ENCODE measurements at places on chromosomes 5 and 9. TPM values are rescaled to one million over a fixed set of nuclear protein-coding genes. Genes with fewer than 3 reads are reported as not detected.

- DNase-seq, result no peak
These were observed 249.7 kb upstream of the ZNF462 start for GRCh38 chr9:106613250-106613737.

GRCh38 chr5:568809-569208 lies 43.3 kb upstream of the CEP72 start:
- no peak for DNase-seq

- no peak for DNase-seq
These were observed 28.1 kb downstream of the ARHGAP26 start for GRCh38 chr5:142798099-142798770.

- DNase-seq, result no peak
These were observed 370.8 kb downstream of the TLE1 start for GRCh38 chr9:81318571-81318970.

PSD2 gene
- total RNA-seq, result 0.11 TPM

SWI5 gene
- total RNA-seq, result 18.2 TPM

KIF4B gene
- not detected for total RNA-seq

FOXD4L3 gene
- total RNA-seq, result 0.42 TPM
